ENCODE measurements at places on chromosomes 3 and 15. TPM values are rescaled to one million over a fixed set of nuclear protein-coding genes. Genes with fewer than 3 reads are reported as not detected.

MTHFS gene
- 38.1 TPM for total RNA-seq

GP5 gene
- total RNA-seq = 1.6 TPM

TNFAIP8L3 gene
- total RNA-seq = 0.14 TPM

CLRN1 gene
- total RNA-seq = not detected

EPHA3 gene
- 0.35 TPM for total RNA-seq

P2RY13 gene
- not detected for total RNA-seq

ALDH1A3 gene
- total RNA-seq = 0.14 TPM

SPPL2A gene
- 157 TPM for total RNA-seq

All from activated T-cell treated with anti-CD3 and anti-CD28 coated beads, Interleukin-2, amount 50 U/mL, for 72 hours (primary cell).